NCI-H1436 (cell line): ENCODE measurements at places on chromosomes 3 and 15.
A peak's percentile ranks its signal among the peaks of the same experiment; 100 is the strongest.

DNA sequence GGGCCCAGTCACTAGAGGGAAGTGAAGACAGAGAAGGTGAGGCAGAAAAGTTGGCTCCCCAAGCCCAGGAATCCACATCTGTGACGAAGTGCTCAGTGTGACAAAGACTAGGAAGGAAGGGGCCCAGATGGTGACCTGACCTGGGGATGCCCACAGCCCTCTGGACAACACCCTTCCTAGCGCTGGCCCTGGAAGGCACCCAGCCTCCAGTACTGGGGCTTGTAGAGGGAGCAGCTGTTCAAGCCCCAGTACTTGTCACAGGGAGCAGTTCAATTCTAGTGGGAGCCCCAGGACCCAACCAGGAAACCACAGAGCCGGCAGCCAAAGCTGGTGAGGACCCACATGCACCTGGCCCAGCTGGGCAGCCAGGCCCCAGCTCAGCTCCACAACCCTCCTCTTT is 190.8 kb downstream of the XXYLT1 start:
- no peak for DNase-seq

- no peak for DNase-seq
Measured at GRCh38 chr15:72740219-72740618, 43.3 kb downstream of the ADPGK start.

GRCh38 chr15:62497356-62497755 is 332.3 kb upstream of the C2CD4B start:
- DNase-seq, result no peak

- DNase-seq, result peak; percentile 65
Measured at GRCh38 chr3:122942937-122943827, 84.4 kb downstream of the SEMA5B start.

- peak; percentile 35 for DNase-seq
Measured at GRCh38 chr3:107938143-107938542, 152.7 kb downstream of the CD47 start.

DNA sequence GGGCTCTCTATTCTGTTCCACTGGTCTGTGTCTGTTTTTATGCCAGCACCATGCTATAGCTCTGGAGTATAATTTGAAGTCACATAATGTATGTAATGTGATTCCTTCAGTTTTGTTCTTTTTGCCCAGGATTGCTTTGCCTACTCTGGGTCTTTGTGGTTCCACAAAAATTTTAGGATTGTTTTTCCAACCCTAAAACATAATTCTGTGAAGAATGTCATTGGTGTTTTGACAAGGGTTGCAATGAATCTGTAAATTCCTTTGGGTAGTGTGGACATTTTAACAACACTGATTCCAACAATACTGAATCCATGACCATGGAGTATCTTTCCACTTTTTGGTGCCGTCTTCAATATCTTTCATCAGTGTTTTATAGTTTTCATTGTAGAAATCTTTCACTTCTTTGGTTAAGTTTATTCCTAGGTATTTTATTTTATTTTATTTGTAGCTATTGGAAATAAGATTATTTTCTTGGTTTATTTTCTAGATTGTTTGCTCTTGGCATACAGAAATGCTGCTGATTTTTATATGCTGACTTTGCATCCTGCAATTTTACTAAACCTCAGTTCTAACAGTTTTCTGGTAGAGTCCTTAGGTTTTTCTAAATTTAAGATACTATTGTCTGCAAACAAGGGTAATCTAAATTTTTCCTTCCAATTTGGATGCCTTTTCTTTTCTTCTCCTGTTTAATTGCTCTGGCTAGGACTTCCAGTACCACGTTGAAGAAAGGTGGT is 29.7 kb downstream of the TJP1 start:
- no peak for DNase-seq

- no peak for DNase-seq
Measured at GRCh38 chr15:25737218-25737643, 125.9 kb downstream of the ATP10A start.

GRCh38 chr3:64114651-64115050 is 91.4 kb upstream of the PSMD6 start:
- DNase-seq, result no peak

GRCh38 chr15:97867870-97868269 is 92.6 kb upstream of the ARRDC4 start:
- no peak for DNase-seq

- DNase-seq, result no peak
Measured at GRCh38 chr3:175485436-175485835, 626.3 kb downstream of the NAALADL2 start.

DNA sequence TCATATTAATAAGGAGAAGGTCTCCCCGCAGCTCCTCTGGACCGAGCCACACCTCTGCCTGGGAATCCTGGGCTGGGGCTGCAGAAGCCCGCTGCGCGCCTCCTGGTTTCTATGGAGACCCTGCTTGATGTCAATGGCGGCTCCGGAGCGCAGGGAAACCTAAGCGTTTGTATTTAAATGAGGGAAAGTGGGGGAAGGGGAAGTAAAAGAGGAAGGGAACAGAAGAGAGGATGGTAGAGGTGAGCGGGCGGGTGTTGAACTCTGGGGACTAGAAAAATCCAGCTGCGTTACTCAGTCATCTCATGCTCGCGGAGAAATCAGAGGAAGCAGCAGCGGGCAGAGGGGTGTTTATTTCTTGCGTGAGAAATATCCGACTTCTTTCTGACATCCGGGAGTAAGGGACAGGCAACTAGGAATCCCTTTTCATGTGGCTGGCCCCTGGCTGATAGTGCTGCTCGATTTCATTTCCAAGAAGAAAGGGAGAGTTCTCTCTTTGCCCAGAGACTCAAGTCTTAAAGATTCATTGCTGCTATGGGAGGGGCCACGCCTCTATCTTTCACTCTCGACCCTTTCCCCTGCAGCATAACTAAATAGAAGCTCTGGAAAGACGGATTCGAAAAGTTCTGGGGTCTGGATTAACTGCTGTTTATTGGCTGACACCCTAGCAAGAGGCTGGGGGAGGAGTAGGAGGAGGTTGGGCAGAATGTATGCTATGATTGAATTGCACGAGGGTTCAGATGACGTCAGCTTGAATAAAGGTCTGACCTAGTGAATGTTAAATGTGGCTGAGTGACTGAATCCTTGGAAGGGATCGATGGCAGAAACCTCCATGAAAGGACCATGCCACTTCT is 110.5 kb upstream of the GAP43 start:
- DNase-seq, result peak; percentile 75

DNA sequence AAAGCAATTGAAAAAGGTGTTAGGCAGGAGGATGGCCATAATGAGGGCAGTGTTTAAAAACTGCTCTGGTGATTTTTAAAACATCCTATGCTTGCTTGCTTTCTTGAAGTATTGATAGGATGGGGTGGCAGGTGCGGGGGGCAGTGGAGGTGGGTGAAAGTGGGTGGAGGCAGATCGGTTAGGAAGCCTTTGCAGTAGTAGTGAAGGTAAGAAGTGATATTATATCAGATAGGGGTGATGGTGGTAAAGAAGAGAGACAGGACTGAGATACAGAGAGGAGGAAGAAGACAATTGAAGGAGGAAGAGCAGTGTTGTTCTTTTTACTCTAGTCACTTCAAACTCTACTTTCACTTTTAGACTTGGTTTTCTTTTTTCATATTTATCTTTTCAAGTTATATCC is 11.1 kb downstream of the ZNF80 start:
- no peak for DNase-seq

DNA sequence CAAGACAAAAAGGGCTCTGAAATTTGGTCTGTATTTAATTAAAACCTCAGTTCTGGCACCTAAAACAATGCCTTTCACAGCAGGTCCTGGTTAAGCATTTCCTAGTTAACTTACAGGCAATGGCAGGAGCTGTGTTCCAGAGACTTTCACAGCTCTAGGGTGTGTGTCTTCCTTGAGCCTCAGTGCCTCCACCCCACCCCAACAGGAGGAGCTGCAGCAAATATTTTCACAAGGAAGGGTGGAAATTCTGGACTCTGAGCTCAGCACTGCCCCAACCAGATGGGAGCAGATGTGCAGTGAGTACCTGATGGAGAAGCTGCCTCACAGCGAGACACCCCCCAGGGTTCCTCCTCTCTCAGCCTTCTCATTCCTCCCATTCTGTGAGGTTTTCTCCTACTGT is 106.3 kb upstream of the SPATA12 start:
- no peak for DNase-seq

- DNase-seq, result no peak
Measured at GRCh38 chr3:112253301-112253971, 40.6 kb downstream of the SLC9C1 start.

DNA sequence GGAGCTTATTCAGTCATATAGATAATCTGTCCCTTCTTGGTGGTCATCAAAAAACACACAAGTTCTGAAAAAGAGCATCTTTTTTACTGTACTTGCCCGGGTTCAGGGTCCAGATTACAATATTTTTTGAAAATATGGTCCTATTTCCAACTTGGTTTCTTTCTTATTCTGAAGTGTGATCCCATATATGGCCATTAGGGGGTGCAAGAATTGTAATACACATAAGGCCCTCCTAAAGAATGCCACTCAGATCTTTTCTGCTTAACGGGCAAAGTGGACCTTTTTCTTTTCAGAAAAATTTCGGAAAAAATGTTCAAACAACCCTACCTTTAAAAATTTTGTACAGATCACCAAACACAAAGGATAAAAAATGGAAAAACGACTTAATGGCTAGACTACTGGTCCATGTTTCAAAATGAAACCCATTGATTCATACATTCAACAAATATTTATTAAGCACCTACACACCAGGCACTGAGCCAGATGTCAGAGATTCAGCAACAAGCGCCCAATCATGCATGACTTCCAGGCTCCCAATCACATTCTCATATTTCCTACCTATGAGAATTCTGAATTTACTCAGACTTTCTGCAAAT is 102.0 kb upstream of the MYRIP start:
- no peak for DNase-seq

DNA sequence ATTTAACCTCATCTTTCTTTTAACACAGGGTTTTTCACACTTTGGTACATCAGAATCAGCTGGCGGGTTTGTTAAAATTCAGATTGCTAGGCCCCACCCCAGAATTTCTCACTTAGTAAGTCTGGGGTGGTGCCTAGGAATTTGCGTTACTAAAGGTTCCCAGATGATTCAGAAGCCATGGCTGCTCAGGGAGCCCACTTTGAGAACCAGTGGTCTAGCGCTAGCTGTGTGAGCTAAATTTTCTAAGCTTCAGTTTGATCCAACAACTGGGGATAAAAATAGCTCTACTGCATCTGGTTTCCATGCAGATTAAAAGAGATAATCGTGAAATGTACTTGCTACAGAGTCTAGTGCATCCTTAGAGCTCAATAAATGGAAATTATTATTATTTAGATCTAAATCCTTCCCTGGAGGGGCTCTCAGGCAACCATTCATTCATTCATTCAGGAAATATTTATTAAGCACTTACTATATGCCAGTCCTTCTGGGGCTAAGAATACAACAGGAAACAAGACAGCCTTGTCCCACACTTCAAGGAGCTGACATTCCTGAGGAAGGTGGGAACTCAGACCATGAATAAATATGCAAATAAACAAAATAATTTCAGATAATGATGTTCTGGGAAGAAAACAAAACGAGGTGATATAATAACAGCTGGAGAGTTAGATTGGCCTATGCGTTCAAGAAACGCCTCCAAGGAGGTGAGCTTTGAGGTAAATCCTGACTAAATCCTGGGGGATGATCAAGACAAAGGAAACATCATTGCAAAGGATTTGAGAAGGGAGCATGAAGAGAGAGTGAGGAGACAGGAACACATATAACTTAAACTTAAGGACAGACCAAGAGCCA is 3.9 kb upstream of the CIDEC start:
- no peak for DNase-seq

DNA sequence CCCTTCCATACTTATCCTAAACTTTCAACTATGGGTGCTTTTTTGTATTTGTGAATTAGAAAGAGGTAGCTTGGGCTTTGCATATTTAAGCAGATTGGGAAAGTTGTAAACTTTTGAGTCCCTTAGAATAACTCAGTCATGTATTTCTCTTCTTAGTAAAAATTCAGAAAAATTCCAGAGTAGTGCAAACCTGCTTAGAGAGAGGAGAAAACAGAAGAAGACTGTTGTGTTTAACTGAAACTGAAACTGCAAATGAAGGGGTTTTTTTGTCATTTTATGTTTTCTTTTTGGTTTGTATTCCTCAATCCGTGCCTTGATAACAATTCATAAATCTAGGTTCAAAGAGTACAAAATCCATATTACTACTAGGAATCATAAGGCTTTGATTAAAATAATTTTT is 31.3 kb downstream of the CD200 start:
- no peak for DNase-seq

GRCh38 chr15:84634228-84634837 is 19.8 kb downstream of the WDR73 start:
- DNase-seq, result no peak

- DNase-seq, result no peak
Measured at GRCh38 chr3:50232303-50232702, 3.7 kb upstream of the GNAI2 start.

DNA sequence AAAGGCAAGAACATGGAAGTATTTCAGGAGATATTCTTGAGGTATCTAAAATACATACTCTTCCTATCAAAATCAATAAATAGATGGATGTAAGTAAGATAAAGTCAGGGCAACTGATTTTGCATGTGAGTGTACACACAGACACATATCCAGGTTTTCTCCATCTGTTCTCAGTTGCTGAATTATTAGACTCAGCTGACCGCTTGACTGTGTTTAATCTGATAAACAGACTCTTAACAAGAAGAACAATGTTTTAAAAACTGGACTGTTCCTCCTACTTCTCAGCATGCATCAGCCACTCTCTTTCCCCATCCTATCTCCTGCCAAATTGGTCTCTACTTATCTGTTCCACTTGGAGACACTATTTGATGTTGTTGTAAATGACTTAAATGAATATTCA is 73.5 kb downstream of the GOLGA8G start:
- DNase-seq, result no peak

DNA sequence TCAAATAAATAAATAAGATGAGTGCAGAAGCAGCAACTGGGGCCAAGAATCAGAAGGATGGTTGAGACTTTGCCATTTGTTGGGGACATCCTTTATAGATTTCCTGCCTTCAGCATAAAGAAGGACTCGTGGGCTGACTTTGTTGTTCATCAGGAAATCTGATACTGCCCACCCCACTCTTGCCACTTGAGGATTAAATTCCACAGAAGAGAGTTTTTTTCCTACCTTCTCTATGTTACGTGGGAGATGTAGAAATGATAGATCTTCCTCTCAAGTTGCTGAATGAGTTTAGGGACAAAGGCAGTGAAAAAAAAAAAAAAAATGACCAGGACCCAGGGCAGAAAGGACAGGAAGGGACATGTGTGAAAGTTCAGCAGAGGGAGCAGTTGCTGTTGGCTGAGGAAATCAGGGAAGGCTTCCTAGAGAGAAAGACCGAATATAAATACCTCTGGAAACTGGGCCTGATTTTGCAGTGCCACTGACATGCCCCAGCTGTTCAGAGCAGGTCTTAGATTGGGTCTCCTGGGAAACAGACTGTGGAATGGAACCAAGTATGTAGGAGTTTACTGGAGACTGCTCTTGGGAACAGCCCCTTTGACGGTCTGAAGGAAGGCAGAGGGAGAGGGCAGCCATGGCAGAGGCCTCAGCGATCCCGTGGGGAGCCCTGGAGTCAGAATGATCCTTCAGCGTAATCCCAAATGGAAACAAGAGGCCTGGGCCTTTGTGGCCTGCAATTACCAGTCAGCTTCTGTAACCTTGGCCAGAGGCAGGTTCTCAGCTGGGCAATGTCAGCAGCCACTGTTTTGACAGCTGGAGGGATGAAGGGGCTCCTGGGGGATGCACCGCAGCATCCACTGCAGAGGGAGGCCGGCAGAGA is 50.9 kb downstream of the C3orf20 start:
- DNase-seq, result no peak
